ENCODE measurements at places on chromosomes 4 and X.

GRCh38 chr4:2441393-2442174 lies 22.8 kb downstream of the CFAP99 start:
- DNase-seq: peak; percentile 85

- DNase-seq: no peak
Observed at GRCh38 chrX:18792828-18793227, 85.4 kb downstream of the PPEF1 start.

GRCh38 chr4:172758586-172759340 lies 409.8 kb upstream of the GALNT7 start:
- no peak for DNase-seq

DNA sequence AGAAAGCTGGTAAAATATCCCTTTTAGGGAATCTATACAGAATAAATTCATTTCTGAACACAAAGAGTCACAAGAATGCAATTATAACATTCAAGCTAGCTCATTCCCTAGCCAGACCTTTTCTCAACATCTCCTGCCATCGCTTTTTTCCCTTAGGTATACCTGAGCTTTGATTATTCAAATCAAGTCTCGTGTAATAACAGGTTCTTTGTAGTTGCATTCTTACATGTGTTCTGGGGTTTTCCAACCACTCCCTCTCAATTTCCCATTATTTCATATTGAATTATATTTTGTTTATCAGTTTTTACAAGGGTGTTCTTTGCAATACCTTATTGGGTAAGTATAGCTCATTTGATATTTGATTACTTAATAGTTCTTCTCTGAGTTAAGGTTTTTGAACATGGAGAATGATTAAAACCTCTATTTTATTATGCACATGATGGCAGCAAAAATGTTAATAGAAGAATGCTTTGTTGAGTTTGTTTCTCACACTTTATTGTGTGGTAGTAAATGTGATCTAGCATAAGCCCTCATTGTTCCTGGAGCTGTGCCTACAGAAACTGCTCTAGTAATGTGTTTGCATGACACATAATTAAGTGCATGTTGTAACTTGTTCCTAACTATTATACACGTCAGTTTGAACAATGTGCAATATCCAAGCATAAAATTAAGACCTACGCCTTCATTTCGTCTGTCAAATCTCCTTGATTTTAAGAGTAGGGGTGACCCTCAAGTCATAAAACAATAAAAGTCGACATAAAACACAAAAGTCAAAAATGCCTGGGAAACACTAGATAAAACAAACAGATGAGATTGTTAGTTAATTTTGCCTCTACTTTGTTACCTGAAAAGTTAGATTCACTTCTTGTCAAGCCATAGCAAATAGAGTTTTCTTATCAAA lies 124.0 kb upstream of the POF1B start:
- no peak for DNase-seq

- no peak for DNase-seq
Observed at GRCh38 chr4:105966051-105966450, 70.8 kb downstream of the NPNT start.

DNA sequence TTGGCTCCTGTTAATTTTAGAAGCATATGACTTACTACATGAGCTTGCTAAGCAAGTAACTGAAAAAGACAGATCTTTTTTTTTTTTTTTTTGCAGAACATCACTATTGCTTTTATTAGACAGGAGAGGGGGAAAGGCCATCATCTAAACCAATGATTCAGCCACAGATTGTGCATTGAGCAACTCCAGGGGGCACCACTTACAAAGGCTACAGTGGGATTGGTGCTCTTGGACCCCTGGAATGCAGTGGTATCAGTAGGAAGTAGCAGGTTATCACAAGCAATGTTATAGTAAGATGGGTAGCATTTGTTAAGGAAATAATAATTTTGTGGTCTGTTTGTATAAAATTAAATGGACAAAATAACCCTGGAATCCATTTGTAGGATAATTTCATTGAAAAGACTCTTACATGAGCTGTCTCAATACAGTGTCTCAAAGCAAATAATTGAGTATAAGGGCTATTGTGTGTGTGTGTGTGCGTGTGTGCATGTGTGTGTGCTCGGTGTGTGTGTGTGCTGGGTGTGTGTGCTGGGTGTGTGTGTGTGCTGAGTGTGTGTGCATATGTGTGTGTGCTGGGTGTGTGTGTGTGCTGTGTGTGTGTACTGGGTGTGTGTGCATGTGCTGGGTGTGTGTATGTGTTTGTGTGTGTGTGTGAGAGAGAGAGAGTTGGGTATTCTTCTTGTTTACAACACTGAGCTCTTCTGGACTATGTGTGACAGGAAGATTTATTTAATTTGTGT lies 296.3 kb downstream of the PCDH7 start:
- DNase-seq: no peak

DNA sequence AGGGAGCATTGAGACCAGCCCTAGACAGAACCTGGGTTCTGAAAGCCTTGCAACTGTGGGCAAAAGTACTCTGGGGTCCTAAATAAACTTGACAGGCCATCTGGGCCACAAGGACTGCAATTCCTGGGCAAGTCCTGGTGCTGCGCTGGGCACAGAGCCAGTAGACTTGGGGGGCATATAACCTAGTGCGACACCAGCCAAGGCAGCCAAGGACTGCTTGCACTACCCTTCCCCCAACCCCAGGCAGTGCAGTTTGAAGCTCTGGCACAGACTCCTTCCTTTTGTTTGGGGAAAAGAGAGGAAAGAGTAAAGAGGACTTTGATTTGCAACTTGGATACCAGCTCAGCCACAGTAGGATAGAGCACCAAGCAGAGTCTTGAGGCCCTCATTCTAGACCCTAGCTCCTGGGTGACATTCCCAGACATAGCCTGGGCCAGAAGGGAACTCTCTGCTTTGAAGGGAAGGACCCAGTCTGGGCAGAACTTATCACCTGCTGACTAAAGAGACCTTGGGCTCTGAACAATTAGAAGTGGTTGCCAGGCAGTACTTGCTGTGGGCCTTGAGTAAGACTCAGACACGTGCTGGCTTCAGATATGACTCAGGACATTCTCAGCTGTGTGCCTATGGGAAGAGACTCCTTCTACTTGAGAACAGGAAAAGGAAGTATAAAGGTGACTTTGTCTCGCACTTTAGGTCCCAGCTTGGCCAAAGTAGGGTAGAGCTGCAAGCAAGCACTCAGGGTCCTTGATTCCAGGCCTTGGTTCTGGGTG lies 522.8 kb downstream of the GLUD2 start:
- no peak for DNase-seq

GRCh38 chr4:46389301-46389775 lies 590 bp downstream of the GABRA2 start:
- DNase-seq: no peak

- no peak for DNase-seq
Observed at GRCh38 chrX:48919360-48919841, 577 bp upstream of the PIM2 start.

DNA sequence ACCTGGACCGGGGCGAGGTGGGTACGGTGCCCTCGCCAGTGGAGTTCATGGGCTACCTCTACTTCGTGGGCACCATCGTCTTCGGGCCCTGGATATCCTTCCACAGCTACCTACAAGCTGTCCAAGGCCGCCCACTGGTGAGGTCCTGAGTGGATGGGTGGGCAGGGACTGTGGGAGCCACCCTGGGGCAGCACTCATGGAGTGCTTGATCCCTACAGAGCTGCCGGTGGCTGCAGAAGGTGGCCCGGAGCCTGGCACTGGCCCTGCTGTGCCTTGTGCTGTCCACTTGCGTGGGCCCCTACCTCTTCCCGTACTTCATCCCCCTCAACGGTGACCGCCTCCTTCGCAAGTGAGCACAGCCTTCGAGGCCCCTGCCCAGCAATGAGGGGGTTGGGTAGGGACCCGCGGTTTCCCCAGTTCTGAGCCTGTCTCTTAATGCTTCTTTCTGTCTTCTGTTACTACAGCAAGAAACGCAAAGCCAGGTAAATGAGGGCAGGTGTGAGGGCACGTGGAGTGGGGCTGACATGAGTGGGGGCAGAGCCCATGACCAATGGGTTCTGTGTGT lies 3.7 kb downstream of the PORCN start:
- DNase-seq: no peak

- no peak for DNase-seq
Observed at GRCh38 chr4:169571435-169571834, 40.9 kb downstream of the NEK1 start.

DNA sequence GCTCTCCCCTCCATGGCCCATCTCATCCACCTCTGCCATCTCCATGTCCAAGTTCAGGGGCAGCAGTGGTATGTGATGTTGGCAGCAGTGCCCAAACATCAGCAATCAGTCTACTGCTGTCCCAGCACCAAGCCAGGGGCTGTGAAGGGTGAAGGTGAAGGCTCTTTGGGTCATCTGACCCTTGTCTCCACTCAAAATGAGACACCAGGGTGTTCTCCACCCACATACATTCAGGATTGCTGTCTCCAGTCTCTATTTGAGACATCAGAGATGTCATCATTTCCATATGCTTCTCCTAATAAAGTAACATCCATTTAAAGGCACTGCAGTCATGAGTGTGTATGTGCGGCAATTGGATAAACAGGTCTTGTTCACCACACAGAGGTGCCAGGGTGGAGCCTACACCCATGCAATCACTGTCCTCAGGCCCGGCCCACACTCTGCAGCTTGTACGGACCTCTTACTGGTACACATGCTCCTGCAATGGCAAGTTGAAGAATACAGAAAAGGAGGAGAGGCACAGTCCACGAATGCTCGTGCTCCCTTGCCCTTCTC lies 22.2 kb downstream of the MAML3 start:
- no peak for DNase-seq

DNA sequence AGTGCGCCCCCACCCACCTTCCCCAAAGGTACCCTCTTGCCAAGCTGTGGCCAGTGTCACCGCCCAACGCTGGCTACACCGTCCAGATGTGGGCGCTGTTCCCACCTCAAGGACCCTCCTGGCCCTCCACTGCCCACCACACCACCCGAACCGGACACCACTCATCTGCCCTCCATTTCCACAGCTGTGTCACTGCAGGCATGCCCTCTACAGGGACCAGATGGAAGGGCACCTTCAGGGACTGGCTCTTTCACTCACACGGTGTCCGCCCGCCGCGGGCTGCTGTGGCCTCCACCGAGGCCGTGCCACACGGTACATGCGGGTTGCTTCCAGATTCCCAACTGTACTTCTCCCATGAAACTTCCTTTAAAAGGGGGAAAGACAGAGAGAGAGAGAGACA lies 87.7 kb downstream of the FAM53A start:
- DNase-seq: no peak

- no peak for DNase-seq
Observed at GRCh38 chr4:5662555-5662954, 45.8 kb downstream of the EVC2 start.

GRCh38 chr4:107721436-107722100 lies 1.5 kb upstream of the PAPSS1 start:
- peak; percentile 76 for DNase-seq

DNA sequence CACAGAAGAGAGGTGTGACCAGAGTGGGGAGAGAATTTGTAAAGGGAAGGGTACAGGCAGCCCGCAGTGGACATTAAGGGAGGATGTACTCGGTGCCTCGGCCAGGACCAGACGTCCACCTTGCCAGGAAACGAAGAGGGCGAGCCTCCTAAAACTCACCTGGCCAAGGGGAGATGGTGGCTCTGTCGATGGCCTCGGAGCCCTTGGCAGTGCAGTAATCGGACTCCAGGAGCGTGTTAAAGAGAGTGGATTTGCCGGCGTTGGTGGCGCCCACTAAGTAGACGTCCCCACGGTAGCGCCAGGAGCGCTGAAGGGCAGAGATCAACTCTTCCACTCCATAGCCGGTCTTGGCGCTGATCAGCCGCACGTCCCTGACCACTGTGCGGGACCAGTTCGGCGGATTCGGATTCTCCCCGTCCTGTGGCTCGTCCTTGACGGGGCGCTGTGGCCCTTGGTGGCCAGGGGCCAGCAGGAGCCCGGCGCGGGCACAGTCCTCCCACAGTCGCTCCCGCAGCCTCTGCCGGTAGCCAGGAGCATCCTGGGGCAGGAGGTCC lies 1.0 kb downstream of the NOA1 start:
- peak; percentile 9 for DNase-seq

DNA sequence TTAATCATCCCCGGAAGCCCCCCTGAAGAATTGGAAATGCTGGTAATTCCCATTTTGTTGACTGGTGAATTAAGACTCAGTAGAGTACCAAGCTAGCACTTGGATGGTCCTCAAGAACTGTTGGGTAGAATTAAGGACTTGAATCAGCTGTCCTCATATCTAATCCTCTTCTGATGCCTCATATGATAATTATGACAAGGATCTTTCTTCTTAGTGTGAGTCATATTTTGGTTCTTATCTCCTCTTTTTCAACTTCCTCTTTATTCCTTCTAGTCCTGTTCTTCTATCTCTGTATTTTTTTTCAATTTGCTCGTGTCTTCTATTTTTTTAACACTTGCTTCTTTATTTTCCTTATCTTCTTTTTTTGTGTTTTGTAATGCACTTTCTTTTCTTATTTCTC lies 206.3 kb upstream of the ANXA3 start:
- DNase-seq: no peak

DNA sequence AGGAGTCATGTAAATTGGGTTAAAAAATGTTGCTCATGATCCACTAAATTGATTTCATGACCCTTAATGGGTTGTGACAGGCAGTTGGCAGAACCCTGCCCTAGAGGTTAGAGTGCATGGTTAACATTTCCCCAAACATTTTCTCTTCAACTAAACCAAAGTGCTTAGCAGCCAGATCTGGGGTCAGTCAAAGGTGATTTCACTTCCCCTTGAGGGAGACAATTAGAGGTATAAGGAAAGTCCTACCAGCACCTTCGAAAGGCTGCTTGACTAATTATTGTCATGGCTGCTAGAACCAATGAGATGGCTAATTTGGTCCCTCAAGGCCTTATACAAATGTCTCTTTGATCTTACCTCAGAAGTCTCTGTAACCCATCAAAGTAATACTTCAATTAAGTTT lies 30.9 kb upstream of the INTS6L start:
- DNase-seq: no peak

DNA sequence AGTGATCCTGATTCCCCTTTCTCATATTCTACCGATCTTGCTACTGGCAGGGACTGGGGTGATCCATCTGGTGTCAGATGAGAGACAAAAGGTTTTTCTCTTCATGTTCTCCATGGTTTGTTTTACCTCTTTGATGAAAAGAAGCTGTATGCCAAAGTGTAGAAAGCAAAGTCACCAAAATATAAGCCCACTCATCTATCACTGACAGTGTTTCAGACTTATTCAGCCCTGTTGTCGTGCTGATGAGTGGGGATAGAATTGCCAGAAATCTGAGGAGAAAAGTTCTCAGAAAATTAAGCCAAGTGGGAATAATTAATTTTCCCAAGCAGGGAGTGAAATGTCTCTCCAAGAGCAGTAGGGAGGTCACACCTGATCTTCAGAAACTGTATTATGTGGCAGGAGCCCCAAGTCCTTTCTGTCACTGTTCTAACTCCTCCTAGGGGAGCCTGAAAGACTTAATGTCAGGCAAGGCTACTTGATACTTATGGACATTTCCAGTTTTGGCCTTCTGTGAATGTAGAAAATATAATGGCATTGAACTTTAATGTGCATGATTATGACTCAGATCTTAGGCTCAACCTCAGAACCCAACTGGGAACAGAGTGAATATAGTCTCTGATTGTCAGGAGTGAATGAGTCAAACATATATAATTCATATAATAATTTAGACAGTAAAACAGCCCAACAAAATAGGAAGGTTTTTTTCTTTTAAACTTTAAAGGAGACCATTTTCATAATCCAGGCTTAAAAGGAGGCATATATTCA lies 298.1 kb downstream of the ANKRD50 start:
- DNase-seq: no peak

- DNase-seq: peak; percentile 67
Observed at GRCh38 chrX:118212817-118213183, 96.2 kb upstream of the KLHL13 start.
